ENCODE measurements at places on chromosomes 16 and 17.

DNA sequence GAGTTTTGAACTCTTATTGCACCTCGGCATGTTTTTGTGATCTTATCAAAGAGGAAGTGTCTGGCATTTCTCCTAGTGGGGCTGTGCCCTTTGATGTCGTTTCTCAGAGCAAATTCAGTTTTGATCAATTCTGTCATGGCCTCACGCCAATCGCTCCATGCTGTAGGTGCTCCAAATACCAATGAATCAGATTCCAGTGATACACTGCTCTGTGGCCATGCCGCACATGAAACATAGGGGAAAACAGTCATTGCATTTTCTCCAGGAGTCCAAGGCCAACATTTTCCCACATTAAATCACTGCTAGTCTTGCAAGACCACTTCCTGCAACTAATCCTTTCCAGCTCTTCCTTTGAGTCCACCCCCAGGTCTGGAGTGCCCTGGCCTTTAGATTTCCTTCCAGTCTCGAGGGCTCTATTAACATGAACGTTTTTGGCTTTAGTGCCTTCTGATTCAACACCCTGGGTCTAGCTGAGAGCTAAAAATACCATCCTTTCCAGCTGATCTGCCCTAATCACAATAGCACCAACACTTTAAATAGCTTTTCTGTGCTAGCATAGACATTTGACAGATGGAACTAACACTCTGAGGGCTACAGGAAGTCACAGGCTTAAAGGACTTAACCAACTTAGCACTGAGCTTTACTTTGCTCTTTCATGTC lies 18.2 kb upstream of the RASL10B start:
- DNase-seq: no peak

- DNase-seq: no peak
Measured at GRCh38 chr16:17578981-17579874, 108.5 kb upstream of the XYLT1 start.

DNA sequence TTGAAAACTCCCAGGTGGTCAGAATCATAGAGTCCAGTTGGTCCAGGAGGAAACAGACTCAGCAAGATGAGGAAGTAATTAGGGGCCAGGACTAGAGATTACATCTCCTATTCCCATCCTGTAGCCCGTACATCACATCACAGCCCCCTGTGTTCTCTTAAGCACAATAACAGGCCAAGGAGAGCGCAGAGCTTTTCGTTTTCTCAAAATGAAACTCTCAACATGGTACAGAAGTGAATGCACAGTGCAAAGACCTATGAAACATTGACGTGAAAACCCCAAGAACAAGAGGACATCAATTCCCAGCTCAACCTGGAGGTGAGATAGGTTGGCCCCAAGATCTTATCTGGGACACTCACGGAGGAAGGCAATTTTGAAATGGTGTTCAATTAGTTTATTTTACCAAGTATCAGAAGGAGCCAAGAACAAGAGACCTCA lies 9.0 kb downstream of the PIK3R5 start:
- no peak for DNase-seq

DNA sequence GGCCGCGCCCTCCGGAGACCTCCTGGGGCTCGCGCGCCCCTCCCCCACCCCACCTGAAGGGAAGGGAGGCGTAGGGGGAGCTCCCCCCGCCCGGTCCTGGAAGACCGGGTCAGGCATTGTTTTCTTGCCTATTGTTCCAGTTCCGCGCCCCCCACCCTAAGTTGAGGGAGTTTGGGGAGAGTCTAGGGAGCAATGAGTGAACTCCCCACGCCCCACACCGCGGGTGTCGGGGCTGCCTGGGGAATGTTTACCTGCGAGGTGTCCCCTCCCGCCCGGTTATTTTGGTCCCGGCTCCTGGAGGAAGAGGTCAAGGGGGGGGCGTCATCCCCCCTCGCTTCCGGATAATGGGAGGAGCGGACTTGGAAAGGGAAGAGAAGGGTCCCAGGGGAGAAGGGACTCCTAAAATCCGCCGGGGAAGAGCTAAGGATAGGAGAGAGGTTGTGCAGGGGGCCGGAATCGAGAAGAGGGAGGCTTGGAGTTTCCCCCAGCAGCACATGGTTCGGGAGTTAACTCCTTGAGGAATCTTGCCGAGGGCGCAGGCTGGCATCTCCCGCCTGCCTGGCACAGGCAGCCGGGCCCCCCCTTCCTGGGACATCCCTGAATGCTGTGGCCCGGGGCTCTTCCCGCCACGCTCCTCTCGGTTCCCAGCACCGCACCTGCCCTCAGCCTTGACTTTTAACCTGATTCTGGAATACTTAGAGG lies 881 bp downstream of the MLLT6 start:
- peak; percentile 83 for DNase-seq

- no peak for DNase-seq
Measured at GRCh38 chr16:24988593-24989338, 26.4 kb downstream of the ARHGAP17 start.

GRCh38 chr17:80002690-80003490 lies 32.8 kb downstream of the TBC1D16 start:
- no peak for DNase-seq

GRCh38 chr16:71565812-71566700 lies 10.8 kb downstream of the TAT start:
- DNase-seq: no peak

- DNase-seq: no peak
Measured at GRCh38 chr17:20991276-20992037, 51.4 kb downstream of the USP22 start.

- no peak for DNase-seq
Measured at GRCh38 chr16:56389554-56389953, 35.8 kb downstream of the AMFR start.

GRCh38 chr16:57727610-57728009 lies 8.0 kb upstream of the KATNB1 start:
- no peak for DNase-seq

DNA sequence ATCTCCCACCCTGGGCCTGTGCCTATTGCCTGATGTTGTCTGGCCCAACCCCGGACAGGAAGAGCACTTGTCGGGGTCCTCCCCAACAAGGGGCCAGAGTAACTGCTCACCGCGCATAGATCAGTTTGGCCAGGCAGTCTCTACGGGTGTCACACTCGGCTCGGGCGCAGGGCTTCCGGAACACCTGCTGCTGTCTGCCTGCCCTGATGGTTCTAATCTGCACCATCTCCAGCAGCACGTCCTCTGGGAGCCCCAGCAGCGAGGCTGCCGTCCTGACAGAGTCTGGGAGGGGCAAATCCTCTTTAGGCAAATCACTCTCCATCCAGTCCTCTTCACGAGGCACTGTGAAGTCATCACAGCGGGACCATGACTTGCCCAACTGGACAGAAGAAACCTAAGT lies 24.0 kb downstream of the MYO19 start:
- no peak for DNase-seq

DNA sequence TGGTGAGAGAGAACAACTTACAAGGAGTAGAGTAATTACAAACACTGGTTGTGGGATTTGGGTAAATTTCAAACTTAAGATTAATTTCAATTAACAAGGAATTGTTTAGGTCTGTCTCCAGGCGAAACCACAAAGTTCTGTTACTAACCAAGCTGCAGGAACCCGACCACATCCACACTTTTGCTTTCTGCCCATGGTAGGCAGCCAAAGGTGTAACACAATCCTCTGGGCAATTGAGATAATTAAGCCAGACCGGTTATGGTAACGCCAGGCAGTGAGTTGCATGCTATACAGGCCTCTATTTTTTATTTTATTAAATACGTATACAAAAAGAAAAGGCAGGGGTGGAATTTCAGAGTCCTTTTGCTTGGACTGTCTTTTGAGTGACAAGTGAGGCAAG lies 12.0 kb downstream of the KCNJ2 start:
- no peak for DNase-seq

DNA sequence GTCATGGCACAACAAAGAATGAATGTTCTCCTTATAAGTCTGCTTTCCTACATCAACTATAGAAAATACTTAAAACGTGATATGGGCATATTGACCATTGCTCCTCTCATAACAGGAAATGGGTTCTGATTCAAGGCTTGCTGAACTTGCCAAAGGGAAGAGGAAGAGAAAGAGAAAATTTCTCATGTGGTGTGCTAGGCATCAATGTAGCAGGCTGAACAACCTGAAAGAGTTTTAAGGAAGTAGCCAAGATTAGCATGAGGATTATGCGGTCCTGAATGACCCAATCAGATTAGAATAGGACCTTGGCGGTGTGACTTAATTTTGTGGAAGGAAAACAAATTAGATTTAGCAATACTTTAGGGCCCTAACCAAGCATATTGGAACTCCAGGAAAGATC lies 617.7 kb upstream of the CDH11 start:
- DNase-seq: no peak

- peak; percentile 81 for DNase-seq
Measured at GRCh38 chr17:50117202-50118051, 12.5 kb downstream of the SAMD14 start.

DNA sequence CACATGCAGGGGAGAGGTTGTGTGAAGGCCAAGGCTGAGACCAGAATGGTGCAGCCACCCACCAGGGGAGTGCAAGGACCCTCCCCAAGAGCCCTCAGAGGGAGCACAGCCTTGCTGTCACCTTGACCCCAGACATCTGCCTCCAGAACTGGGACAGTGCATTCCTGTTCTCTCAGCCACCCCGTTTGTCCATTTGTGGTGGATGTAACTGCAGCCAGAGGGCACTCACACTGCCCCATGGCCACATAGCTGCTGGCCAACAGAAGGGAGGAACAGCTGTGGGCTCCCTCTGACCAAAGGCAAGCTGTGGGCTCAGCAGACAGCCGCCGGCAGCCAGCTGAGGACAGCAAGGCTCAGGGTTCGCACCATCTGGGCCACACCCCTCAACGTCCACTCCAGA lies 49.8 kb upstream of the KLHDC4 start:
- no peak for DNase-seq

DNA sequence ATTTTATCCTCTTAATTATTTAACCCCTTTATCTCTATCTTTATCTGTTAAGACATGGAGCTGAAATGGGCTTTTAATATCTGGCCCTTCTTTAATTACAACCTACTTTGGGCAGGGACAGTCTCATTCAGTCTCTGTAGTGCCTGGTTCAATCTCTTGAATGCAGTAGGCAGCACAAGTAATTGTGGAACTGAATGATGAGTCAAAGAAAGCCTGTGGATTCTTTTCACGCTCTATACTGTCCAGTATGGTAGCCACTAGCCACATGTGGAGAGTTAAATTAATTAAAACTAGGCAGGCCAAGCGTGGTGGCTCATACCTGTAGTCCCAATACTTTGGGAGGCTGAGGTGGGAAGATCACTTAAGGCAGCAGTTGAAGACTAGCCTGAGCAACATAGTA lies 9.3 kb downstream of the BPTF start:
- no peak for DNase-seq

GRCh38 chr17:42579794-42580551 lies 2.4 kb upstream of the PSMC3IP start:
- no peak for DNase-seq

- no peak for DNase-seq
Measured at GRCh38 chr16:50497592-50497991, 50.6 kb upstream of the NKD1 start.

- no peak for DNase-seq
Measured at GRCh38 chr17:41975099-41976083, 8.8 kb downstream of the CNP start.

DNA sequence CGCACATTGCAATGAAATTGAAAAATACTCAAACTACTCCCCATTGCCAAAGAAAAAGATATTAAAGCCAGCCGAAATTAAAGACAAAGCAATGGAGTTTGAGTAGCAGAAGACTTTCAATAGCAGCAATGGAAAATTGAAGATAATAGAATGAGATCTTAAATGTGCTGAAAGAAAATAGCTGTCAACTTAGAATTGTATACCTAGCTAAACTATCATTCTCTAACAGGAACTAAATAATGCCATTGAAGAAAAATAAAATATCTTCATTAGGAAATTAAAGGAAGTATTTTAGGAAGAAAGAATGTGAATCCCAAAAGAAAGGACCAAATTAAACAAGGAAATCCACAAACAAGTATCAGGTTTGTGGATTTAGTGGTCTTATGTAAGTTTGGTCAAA lies 165.6 kb downstream of the USP31 start:
- no peak for DNase-seq

DNA sequence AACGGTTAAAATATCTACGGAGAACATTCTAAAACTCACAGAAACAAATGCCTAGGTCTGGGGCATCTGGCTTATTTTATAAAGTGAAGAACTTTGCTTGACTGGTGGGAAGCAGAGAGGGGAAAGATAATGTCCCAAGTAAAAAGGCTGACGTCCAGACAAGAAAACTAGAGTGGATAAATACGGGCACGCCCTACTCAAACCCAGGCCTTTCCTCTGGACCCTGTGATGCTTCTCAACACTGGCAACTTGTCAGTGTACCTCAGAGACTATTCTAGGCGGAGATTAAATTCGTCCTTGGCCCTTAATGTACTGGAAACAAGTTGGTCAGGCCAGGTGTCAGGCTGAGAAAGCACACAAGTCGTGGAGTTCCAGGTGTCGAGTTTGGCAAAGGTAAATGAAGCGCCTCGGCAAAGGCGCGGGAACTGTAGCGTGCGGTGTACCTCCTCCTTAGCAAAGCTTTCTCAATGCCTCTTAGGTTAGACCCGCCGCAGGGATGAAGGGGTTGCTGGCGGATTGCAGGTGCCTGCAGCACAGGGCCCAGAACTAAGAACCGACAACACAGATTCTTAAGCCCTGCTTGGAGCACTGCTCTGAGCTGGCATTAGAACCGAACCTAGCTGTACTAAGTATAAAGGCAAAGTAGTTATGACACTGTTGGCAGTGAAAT lies 668 bp upstream of the UNK start:
- peak; percentile 50 for DNase-seq

Data from left ventricle myocardium superior (tissue), 1 donor.